ENCODE measurements at places on chromosomes 1 and 21. TPM values are rescaled to one million over a fixed set of nuclear protein-coding genes. Genes with fewer than 3 reads are reported as not detected.

PRR9 gene
- total RNA-seq = not detected

RPE65 gene
- total RNA-seq = not detected

CLEC20A gene
- total RNA-seq = 0.09 TPM

MCOLN2 gene
- 0.05 TPM for total RNA-seq

RAB42 gene
- 8.8 TPM for total RNA-seq

Data from dermis blood vessel endothelial cell (primary cell).